ENCODE measurements at places on chromosomes 7 and 10.

DNA sequence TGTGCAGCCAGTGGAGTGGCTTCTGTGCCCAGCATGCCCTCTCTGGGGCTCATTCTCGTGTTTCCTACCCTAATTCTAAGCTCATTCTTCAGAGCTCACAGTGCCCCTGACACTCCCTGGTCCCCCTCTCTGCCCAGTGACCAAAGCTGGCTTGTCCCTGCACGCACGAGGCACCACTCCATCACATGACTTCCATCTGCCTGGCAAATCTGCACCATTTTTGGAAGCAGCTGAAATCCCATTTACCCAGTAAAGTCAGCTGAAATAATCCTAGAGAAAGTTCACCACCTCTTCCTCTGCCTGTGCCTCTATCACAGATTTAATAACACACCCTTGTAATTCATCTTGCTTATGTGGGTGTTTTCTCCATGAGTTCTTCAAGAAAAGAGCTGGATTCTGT lies 616.9 kb downstream of the PTPRN2 start:
- DNase-seq = no peak

- DNase-seq = no peak
Observed at GRCh38 chr7:16270844-16271243, 150.5 kb downstream of the CRPPA start.

DNA sequence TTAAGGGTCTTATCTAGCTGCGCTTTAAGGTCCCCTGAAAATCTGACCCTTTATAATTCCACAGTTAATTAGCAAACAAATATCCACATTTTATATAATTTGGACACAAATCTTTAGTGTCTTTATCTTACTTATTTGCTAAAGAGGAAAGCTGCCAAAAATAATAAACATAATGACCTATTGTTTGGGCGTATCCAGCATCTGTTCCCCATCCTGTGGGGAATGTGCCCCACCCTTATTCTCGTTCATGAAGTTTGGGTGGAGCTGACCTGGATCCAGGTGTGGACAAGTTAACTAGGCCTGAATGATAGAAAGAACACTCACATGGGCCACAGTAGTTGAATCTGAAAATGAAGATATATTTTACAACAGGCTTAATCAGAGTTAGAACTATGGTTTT lies 218.3 kb downstream of the CRPPA start:
- no peak for DNase-seq

GRCh38 chr10:17085011-17085725 lies 44.4 kb downstream of the CUBN start:
- no peak for DNase-seq

GRCh38 chr10:110303681-110304080 lies 1.0 kb downstream of the SMNDC1 start:
- no peak for DNase-seq

DNA sequence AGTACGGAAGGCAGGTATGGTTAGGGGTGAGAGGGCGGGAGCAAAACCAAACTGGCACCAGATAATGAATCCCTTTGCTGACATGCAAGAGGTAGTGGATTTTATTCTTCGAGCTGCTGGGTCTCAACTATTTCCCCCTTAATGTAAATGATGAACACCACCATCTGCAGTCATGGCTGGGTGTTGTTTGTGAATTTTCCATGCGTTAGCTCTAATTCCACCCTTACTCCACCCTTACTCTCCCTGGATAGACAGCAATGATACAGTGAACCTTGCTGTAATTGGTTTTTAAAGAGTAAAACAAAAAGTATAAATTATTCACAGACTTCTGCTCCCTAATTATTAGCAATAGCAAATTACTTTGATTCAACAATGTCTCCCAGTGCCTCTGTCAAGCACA lies 74.5 kb upstream of the PDE1C start:
- DNase-seq = no peak

DNA sequence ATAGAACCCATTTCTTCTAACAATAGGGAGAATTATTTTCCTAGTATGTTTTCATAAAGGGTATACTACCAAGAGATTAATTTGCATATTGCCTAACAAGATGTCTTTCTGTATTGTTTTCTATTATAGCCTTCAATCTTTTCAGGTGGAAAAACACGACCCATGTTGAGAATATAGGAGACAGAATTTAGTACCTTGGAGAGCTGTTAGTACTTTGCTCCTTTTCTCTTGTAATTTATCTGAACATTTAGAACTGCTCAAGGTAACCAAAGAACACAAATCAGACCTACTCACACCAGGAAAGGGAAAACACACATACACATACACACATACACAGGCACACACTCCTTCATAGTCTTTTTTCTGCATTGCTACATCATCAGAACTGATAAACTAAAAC lies 7.8 kb upstream of the TRDMT1 start:
- DNase-seq = no peak

DNA sequence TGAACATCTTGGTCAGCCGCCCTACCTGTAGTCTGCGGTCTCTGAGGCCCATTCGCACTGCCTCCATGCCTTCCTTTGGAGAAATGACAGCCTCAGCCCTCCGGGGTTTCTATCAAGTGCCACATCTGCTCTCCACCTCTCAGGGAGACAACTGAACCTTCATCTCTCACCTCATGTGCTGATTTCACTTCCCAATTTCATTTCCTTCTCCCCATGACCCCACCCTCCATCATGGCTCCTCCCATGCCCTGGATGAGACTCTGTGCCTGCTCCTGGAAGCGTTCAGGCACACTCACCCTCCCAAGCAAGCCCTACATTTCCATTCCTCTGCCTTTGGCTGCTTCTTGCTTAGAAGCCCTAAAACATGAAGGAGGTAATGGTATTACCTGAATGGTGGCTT lies 7.8 kb upstream of the SCD start:
- no peak for DNase-seq

DNA sequence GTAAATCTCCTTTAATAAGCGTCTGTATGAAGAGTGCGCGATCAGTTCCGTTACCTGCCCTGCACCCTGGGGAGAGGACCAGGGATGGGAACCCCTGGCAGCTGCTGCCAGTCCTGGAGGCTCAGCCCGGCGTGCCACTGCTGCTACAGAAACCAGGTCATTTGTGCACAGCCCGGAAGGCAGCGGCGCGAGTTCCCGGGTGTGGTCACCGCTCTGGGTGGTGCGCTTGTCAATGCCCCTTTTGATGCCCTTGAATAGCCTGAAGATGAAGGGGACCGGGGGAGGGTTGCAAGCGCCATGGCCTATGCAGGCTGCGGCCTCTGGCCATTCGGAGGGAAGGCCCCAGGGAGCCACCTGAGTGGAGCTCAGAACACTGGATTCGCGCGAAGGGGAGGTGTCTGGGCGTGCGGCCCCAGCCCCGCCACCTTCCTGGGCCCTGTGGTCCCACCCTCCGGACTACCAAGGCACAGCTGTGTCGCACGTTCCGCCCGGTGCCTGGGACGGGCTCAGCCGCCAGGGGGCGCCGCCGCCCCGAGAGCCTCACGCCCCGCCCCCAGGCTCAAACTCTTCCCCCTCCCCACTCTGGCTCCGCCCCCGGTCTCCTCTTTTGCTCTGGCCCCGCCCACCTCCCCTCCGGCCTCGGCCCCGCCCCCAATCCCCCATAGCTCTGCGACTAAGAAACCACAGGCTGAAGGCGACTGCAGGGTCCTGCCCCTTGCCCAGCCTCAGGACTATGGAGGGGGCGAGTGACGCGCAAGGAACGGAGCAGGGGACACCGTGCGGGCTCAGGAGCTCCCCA lies 16.5 kb downstream of the AP5Z1 start:
- peak; percentile 83 for DNase-seq

GRCh38 chr10:8418631-8419030 lies 364.1 kb downstream of the GATA3 start:
- DNase-seq = no peak

GRCh38 chr10:17784688-17785087 lies 24.5 kb upstream of the MRC1 start:
- no peak for DNase-seq

DNA sequence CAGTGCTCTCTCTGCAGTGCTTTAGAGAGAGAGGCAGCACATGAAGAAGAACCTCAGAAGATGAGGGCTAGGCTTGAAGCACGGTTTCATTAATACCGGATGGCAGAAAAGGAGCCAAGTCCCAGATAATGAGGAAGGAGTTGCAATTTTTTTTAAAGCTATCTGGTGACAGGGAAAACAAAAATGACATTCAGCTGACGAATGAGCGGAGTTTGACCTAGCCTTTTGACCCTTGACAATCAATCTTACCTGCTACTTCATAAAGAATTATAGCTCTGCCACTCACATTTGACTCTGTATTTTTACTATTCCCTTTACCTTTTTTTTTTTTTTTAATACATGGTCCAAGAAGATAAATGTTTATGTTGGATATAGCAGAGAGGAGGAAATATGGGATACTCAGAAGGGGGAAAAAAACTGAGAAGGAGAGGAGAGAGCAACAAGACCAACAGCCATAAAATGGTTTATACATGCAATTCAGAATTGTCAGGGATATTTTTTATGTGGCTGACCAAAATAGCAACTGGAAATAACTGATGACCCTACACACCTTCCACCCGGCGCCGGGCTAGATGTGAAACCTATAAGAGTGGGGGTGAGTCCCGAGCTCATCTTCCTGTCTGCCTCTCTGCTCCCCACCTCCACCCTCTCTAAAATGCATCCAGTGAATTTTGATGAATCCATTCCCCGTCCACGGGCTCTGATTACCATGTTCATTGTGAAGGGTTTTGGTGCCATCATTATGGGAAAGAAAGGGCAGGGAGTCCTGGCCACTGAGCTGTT lies 274.4 kb upstream of the YAE1 start:
- no peak for DNase-seq

DNA sequence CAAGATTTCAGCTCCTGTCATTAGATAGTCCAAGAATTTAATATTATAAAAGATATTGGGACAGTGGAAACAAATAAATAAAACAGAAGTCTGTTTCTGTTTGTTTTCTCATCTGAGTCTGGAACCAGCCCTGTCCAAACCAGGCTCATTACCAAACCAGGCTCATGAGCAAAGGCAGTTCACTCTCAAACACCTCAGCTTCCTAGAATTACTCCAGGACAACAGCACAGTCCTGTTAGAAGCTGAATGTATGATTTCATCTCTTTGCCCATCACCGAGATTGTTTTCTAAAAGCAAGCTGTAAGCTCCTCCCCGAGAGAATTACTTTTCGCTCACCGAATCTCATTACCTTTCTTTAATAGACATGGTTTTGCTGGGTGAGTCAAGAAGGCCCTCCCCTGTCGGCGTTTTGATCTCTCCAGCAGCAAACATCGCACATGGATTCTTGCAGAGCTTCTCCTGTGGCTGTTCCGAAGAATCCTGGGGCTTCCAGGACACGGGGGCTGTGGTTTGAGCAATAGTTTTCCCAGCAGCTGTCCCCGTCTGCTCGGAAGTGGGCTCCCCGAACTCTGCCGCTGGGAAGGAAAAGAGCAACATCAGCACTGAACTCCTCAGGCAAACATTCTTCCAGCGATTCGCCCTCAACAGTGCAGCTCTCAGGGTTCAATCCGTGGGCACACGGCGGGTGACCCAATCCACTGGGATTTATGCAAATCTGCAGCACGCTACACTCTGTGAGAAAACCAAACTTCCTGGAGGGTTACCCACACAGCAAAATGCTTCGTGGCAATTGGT lies 112.5 kb downstream of the SVIL start:
- no peak for DNase-seq

GRCh38 chr7:19970514-19970913 lies 197.1 kb upstream of the TMEM196 start:
- DNase-seq = no peak
